ENCODE measurements at places on chromosomes 6 and 20.

GRCh38 chr6:137353842-137354397 lies 134.7 kb upstream of the IFNGR1 start:
- DNase-seq: no peak

DNA sequence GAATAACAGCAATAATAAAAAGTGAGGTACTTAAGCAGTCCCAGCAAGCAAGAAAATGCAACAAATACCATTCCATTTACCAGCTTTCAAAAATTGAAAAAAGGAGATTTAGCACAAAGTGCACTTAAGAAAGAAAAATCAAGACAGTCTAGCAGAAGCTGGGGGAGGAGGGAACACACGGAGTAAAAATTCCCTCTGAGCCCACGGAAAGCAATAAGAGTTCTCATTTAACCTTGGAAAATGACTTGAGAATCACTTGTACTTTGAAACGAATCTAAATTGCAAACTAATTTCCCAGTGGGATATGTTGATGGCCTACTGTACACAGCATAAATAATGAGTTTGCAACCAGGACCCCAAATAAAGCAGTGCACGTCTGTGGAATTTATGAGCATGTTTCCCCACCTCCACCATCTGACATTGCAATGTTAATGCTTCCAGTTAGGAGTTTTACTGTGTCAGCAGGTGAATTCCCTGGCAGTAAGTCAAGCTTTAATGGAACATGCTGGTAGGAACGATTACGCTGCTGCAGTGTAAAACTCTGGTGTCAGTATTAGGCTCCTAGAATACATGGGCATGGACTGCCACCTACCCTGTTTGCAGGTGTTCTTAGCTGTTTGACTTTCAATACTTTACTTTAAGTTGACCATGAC lies 386.8 kb downstream of the HDGFL1 start:
- no peak for DNase-seq

GRCh38 chr6:84652356-84653026 lies 111.9 kb downstream of the TBX18 start:
- no peak for DNase-seq

GRCh38 chr6:5293692-5294091 lies 32.4 kb downstream of the FARS2 start:
- no peak for DNase-seq

GRCh38 chr20:13825465-13825864 lies 40.6 kb downstream of the NDUFAF5 start:
- DNase-seq: no peak

- DNase-seq: no peak
Observed at GRCh38 chr6:148249679-148250375, 92.8 kb upstream of the SASH1 start.

GRCh38 chr20:46933150-46933549 lies 38.5 kb downstream of the EYA2 start:
- no peak for DNase-seq

DNA sequence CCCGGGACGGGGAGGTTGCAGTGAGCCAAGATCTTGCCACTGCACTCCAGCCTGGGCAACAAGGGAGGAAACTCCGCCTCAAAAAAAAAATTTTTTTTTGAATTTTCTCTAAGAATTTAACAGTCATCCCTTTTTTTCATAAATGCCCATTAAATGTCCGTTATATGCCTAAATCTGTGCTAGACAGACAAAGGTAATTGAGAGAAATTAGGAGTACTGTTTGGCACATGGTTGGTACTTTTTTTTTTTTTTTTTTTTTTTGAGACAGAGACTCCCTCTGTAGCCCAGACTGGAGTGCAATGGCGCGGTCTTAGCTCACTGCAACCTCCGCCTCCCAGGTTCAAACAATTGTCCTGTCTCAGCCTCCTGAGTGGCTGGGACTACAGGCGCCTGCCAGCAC lies 1.7 kb downstream of the PCMT1 start:
- no peak for DNase-seq

- DNase-seq: no peak
Observed at GRCh38 chr20:34863421-34863965, 9.2 kb downstream of the GGT7 start.

GRCh38 chr6:79453558-79454042 lies 83.6 kb downstream of the LCA5 start:
- no peak for DNase-seq

Measured in activated T-cell treated with anti-CD3 and anti-CD28 coated beads, Interleukin-2, amount 50 U/mL, for 24 hours (primary cell).